Dermis microvascular lymphatic vessel endothelial cell (primary cell): ENCODE measurements at places on chromosomes 7 and 10. TPM values are rescaled to one million over a fixed set of nuclear protein-coding genes. Genes with fewer than 3 reads are reported as not detected.

PHKG1 gene
- total RNA-seq: 0.13 and 0.38 TPM in 2 replicates

- no peak for DNase-seq
Observed at GRCh38 chr7:23012908-23013714, 819 bp downstream of the HYCC1 start.

GRCh38 chr7:15248514-15248913 lies 313.3 kb downstream of the AGMO start:
- no peak for DNase-seq

DNA sequence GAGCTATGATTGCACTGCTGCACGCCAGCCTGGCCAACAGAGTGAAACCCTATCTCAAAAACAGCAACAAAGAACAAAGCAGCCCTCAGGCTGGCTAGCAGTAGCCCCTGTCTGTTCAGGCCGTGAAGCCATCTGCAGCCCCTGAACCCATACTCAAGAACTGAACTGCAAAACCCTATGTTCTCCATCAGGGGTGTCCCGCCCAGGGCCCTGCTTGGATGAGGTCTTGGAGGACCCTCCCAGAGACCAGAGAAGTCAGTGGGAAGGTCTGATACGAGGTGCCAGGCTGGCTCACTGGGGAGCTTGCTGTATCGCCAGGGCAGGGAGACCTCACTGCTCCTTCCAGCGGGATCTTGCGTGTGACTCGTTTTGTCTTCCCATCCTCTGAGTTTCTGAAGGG lies 39.3 kb downstream of the RBM17 start:
- DNase-seq: no peak

FAM237B gene
- not detected in 2 replicates for total RNA-seq

- no peak for DNase-seq
Observed at GRCh38 chr7:1323178-1324027, 90.7 kb downstream of the UNCX start.

DNA sequence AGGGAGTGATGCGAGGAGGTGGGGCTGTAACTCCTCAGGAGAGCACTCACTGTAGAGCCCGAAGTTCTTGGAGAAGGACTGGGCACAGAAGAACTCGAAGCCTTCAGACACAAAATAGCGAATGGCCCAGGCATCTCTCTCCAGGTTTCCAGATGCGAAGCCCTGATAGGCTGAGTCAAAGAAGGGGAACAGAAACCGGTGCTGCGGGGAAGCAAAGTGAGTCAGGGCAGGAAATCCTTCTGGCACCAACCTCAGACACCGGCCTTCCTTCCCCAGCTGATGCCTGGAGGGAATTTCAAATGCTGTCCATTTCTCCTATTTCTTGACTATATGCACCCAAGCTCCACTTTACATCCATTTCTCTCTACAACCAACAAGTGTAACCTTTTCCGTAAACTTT lies 26.8 kb downstream of the GOT1 start:
- no peak for DNase-seq

GRCh38 chr10:89494575-89494974 lies 40.8 kb downstream of the SLC16A12 start:
- no peak for DNase-seq

NPFFR1 gene
- not detected in 2 replicates for total RNA-seq

DNA sequence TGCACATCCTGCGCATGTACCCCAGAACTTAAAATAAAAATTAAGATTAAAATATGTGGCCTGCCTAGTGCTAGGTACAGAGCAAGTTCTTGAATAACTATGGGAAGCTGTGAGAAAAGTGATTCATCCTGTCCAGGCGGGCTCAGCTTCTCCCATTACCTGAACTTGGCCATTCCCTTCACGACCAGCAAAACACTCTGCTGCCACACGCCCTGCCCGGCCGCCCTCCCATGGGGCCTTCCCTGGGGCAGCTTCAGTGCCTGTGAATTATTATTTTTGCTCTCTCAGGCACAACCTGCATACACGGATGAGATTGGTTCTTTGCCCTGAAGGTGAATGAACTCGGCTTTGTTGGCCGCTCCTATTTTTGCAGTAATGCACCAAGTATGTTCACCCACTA lies 209.2 kb upstream of the SHH start:
- no peak for DNase-seq

GRCh38 chr10:77590344-77591237 lies 47.0 kb downstream of the KCNMA1 start:
- no peak for DNase-seq

SPDYE2 gene
- not detected in 2 replicates for total RNA-seq

DNA sequence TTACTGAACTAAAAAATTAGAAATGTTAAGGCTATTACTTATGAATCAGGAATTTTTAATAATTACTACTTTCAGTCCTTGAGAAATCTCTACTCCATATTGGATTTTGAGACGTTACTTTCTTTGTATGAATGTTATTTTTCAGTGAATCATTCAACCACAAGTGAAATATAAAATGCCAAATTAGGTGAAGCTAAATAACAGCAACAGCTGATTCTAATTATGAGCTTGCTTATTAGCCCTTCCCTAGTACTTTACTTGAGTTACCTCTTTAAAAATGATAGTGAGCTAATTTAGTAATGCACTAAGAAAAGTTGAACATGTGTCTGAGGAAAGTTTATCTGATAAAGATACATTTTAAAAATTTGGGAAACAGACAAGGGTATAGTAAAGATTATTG lies 51.4 kb downstream of the PCGF5 start:
- DNase-seq: no peak

DNA sequence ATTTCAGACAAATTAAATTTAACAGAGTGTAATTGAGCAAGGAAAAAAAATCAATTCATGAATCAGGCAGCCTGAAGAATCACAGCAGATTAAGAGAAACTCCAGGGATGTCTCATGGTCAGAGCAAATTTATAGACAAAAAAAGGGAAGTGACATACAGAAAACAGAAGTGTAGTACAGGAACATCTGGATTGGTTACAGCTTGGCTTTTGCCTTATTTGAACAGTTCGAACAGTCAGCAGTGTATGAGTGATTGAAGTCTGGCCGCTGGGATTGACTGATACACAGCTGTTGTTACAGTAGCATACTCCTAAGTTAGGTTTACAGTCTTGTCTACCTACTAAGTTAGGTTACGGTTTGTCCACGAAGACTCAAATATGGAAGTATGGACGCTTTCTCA lies 255.3 kb downstream of the HPSE2 start:
- DNase-seq: no peak

DNA sequence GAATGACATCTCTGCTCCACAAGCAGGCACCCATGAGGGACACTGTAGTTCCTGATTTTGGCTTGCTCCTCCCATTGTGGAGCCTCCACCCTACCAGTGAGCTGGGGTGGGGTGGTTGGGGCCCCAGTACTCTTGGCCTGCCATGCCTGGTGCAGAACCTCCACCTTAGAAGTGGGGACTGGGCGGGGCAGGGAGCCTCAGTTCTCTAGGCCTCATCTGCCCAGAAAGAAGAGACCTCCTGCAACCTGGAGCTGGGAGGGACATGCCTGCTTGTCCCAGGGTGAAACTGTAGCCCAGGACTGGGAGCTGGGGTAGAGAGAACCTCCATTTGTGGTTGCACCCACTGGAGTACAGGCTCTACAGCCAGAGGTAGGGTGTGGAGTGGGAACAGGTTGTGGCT lies 14.4 kb downstream of the RAMP3 start:
- no peak for DNase-seq

- DNase-seq: no peak
Observed at GRCh38 chr7:55189878-55190436, 171.1 kb downstream of the EGFR start.

DNA sequence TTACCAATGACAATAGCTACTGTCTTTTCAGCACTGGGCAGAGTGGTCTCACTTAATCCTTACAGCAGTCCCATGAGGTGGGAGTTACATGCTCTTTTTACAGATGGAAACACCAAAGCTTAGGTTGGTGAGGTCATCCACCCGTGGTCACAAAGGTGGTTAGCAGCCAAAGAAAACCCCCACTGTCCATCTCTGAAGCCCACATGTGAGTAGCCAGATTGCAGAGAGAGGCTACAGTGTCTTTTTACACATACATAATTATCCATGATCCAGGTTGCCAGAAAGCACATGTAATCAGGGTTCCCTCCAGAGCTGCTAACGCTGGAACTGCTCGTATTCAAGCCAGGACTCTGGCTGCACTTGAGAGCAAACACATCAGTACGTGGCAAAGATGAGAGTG lies 24.6 kb upstream of the ANKRD2 start:
- DNase-seq: no peak

DNA sequence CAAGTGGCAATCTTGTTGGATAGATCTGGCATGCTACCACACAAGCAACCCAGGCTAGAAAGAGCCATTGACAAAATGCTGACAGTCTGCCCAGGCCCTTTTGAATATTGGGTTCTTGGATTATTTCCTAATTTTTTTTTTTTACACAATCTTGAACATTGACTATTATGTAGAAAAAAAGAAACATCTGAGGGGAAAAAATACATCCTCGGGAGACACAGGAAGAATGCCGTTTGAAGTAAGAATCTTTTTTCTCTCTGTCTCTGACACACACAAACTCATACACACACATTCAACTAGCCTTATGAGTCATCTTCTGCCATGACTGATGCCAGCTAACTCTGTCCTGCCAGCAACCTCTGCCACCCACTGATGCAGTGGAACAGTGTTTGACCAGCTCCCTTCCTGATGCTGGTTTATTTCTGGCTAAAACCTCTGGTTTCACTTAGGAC lies 47.2 kb downstream of the SORBS1 start:
- peak; percentile 76 for DNase-seq

DNA sequence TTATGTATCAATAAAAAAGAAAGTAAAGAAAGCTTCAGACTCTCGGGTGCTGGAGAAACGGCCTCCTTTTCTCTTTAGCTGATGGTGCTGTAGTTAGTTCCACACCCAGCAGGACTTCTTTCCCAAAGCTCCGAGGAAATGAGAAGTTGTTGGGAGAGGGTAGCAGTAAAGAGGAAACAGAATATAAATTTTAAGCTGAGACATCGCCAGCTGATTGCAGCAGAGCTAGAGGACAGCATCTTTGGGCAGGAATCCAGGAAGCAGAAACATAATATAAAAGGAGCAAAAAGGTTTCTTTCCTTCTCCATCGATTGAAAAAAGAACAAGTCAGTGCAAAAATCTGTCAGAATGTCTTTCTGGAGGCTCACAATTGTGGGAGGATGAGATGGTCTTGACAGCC lies 616.9 kb upstream of the FOXK1 start:
- DNase-seq: no peak

MCM10 gene
- 4.6 and 9.6 TPM in 2 replicates for total RNA-seq

GRCh38 chr10:116974456-116975005 lies 30.5 kb downstream of the SHTN1 start:
- DNase-seq: peak; percentile 36

GRCh38 chr7:134946260-134946659 lies 40.0 kb upstream of the AGBL3 start:
- DNase-seq: no peak

PTN gene
- total RNA-seq: not detected in 2 replicates

GRCh38 chr7:124022551-124022950 lies 10.3 kb downstream of the TMEM229A start:
- no peak for DNase-seq

DNA sequence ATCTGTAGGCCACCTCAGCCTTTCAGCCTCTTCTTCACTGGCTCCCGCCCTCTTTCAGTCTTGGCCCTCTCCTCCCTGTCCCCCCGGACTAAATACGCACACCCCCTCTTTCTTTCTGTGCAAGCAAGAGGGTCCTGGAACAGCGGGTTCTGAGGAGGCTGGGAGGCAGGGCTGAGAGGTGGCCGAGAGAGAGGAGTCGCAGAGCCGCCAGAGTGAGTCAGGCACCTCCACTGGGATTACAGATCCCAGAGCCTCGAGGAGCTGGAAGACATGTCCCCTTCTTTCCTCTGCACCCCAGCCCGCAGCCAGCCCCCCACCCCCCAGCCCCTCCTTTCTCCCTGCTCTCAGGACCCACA lies 182 bp downstream of the CCDC136 start:
- no peak for DNase-seq

DNA sequence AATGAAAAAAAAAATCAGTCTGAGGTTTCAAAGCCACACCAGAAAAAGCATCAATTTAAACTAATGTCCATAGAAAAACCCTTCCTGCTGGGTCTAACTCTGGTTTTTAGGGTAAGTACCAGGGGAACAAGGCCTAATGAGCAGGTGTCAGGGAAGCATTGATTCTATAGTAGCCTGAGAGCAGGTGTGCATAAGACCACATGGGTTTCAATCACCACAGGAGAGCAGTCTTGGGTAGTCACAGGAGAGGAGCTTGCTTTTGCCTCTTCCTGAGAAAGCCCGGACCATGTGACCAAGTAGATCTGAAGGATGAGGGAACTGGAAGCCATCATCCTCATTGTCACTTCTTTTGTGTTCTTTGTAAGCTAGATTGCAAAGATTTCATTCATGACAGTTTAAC lies 66.3 kb upstream of the AGK start:
- DNase-seq: no peak

GRCh38 chr10:84267503-84268126 lies 22.8 kb downstream of the RGR start:
- no peak for DNase-seq

- no peak for DNase-seq
Observed at GRCh38 chr7:101271021-101271420, 26.1 kb upstream of the FIS1 start.

DNA sequence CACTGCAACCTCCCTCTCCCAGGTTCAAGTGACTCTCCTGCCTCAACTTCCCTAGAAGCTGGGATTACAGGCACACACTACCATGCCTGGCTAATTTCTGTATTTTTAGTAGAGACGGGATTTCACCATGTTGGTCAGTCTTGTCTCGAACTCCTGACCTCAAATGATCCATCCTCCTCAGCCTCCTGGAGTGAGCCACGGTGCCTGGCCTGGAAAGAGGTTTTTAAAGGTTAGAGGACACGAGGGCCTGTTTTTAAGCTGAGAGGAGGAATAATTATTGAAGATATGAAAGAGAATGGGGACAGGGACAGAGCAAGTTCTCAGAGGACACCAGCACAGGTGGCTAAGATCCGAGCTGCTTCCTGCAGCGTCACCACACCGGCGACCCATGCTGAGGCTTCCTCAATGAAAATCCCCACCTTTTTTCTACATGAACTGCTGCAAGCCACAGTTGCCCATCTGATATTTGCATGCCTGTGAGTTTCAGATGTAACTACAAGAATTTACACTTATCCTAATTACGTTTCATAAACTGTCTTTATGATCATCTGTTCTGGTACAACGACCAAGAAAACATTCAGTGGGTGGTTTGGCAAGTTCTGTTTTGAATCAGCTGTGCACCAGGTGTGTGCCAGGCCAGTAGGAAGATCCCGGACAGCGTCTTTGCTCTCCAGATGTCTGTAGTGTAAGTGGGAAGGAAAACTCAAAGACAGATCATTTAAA lies 76.0 kb downstream of the HIP1 start:
- no peak for DNase-seq

- no peak for DNase-seq
Observed at GRCh38 chr7:143735962-143736361, 21.5 kb downstream of the CTAGE6 start.

OPALIN gene
- not detected in 2 replicates for total RNA-seq
